ENCODE measurements at places on chromosomes 2 and 18.

- no peak for DNase-seq
Measured at GRCh38 chr2:3146772-3147650, 230.6 kb downstream of the EIPR1 start.

- no peak for DNase-seq
Measured at GRCh38 chr2:1219901-1220573, 193.2 kb upstream of the TPO start.

DNA sequence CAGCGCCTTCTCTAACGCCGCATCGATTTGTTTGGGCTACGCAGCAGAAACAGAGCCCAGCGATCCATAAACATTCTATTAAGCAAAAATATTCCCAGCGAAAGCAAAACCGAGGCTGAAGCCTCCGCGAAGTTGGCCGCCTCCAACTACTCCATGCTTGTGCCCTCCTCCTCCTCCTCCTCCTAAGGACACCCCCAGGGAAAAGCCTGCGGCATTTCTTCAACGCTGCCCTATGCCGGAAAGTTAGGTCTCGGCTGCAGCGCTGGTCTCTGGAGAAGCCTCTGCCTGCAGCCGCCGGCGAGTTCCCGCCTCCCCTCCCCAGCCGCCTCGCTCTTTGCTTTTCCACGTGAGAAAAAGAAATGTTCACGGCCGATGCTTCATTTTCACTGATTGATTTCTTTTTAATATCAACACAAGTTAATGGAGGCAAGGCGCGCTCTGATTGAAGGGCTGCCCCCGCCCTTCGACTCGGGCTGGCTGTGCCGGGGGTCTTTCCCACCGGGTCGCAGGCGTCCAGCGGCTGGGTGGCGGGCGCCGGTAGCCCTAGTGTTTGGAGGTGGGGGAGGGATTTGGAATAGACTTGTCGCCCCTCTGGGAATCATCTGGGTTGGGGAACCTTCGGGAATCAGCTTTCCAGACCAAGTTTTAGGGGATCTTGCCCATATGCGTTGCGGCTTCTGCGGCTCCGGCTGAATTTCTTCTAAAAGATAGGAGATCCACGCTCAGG, 3.9 kb downstream of the NRP2 start:
- DNase-seq = no peak

DNA sequence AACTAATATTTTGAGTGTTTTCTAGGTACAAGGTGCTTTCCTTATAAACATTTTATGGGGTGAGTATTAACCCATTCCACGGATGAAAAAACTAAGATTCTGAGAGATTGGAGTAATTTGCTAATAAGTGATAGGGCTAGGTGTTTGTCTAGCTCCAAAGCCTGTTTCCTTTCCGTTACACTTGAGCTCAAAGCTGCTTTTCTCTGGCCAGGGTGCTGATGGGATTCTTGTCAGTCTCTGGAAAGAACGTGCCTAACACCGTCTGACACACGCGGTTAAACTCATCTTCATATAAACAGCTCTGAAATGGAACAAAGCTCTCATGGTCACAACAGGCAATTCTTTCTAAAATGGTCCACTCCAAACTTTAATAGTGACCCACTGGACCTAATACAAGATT, 2.0 kb upstream of the ANKRD29 start:
- DNase-seq = no peak

GRCh38 chr2:164620457-164620856, 825 bp downstream of the GRB14 start:
- DNase-seq = no peak

- DNase-seq = no peak
Measured at GRCh38 chr2:196086517-196087368, 18.1 kb upstream of the DNAH7 start.

GRCh38 chr2:236573066-236573929, 3.7 kb downstream of the ACKR3 start:
- no peak for DNase-seq

All from activated gamma-delta T cell treated with Interleukin-2 at 50 U/mL for 16 hours (primary cell).